ENCODE measurements at places on chromosomes 12 and 14.

DNA sequence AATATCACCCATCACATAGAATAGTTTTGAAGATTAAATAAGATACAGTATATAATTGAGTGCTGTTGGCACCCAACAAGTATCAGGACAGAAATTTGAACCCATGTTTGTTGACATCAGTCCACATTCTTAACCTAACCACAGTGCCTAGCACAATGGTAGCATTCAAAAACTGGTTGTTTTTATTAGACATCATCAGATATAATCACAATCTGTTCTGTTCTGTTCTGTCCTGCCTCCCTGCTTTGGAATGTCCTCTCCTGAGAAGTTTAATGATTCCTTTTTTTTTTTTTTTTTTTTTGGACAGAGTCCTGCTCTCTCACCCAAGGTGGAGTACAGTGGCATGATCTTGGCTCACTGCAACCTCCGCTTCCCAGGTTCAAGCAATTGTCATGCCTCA lies 476.6 kb downstream of the RMST start:
- no peak for DNase-seq

DNA sequence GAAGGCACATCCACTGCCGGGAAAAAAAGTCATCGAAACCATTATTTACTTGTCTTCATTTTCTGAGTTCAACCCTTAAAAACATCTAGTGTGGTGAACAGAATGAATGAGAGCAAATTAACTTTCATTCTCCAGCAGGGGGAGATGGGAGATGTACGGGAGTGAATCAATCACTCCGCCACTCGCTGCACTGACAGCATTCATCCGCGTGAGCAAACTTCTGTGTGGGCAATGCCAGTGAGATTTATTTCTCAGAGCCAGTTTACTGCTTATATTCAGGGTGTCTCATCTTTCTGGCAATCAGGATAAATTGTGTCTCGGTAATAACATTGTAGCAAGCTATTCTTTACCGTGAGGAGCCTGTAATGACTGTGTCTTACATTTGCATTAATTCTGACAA lies 463.6 kb upstream of the MIS18BP1 start:
- DNase-seq = no peak

DNA sequence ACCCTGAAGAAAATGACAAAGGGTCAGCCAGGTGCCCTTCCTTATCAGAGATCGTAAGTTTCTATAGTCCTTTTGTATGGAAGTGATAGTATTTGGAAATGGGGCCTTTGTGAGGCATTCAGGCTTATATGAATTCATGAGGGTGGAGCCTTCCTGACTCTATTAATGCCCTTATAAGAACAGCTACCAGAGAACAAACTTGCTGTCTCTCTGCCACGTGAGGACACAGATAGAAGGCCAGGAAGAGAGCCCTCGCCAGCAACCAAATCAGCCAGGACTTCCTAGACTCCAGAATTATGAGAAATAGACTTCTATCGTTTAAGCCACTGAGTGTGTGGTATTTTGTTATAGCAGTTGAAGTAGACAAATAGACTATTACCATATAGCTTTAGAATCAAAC lies 36.7 kb downstream of the TRMT5 start:
- no peak for DNase-seq

GRCh38 chr12:58804749-58805148 lies 115.6 kb downstream of the LRIG3 start:
- DNase-seq = no peak

DNA sequence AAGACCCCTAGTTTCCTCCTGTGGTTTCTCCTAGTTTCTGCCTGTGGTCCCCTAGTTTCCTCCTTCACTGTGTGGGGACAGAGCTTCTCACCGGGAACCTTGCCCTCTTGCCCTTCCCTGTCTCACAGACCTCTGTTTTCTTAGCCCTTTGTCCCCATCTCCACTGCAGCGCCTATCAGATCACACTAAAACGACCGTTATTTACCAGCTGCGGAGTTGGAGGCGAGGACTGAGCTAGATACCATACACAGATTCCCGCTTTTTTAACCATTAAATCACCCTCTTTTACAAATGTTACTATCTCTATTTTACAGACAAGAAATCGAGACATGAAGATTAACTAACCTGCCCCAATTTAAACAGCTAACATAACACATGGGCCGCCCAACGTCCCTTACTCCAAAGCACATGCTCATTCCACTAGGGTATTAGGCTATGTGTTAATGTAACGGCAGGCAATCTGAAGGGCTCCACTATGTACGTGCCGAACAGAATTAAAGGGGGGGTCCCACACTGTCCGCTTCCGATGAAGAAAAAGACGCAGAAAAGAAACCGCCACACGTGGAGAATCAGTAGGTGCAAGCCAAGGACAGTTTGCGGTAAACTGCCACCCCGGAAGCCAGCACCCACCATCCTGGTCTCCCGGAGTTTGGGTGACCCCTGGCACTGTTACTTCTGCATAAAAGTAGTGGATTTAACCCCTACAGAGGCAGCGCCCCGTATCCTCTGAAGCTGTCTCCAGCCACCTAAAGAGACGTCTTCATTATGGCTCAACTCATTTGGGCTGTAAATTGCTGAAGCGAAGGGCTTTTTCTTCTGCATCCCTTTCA lies 1.9 kb upstream of the FKBP4 start:
- no peak for DNase-seq

DNA sequence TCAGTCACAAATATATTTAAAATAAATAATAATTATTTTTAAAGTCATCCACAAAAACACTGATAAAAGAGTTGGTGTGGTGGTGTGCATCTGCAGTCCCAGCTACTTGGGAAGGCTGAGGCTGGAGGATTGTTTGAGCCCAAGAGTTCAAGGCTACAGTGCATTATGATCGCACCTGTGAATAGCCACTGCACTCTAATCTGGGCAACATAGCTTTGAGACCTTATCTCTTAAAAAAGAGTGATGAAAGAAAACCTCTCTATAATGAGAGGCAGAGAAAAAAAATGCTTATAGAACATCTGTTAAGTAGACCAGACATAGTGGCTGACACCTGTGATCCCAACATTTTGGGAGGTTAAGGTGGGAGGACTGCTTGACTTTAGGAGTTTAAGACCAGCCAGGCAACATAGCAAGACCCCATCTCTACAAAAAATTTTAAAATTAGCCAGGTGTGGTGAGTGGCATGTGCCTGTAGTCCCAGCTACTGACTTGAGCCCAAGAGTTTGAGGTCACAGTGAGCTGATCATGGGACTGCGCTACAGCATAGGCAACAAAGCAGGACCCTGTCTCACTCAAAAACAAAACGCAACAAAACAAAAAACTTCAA lies 50.5 kb downstream of the RALGAPA1 start:
- DNase-seq = no peak

DNA sequence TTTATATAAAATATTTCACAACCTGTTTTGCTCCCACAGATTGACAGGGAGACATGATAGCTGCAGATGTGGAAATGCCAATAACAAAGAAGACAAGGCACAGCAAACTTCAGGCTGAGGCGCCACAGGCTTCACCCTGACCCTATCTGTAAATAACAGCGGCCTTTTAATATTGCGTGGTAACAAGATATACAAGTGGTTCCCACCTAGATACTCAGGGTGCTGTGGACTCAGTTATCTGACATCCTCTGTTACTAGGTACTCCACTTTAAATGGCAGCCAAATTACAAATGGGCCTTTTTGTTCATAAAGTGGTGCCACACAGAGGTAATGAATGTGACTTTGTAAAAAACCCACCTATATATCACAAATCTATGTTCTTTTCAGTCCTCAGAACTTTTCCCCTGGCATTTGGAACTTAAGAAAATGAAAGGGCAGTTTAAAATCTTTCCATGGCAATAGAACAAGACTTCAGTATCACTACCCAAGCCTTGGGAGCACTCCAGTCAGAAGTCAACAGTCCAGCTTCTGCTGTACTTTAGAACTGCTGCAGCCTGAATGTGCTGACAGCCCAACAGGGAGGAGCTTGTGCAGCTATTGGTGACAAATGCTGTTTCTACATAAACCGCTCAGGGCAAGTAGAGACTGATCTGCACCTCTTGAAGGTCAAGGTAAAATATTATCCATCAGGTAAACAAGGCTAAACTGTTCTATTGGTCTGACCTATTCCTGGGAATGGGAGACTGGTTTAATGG lies 86.2 kb upstream of the DCD start:
- no peak for DNase-seq

DNA sequence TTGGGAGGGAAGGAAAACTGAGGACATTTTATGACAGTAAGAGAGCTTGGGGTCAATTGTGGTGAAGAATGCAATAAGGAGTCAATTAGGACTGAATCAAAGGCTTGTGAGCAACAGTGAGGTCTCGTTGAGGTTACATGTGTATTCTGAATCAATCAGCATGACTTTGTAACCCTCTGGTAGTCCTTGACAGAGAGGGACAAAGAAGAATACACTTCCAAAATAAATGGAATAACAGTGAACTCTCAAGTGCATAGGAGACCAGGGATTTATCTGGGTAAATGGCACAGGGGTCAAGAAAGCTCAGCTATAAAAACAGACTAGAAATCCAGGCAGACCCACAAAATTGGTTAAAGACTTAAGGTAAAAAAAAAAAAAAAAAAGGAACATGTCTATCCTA lies 85.1 kb upstream of the NAV3 start:
- DNase-seq = no peak

- no peak for DNase-seq
These were observed 105.2 kb downstream of the RBM19 start for GRCh38 chr12:113860950-113861349.

DNA sequence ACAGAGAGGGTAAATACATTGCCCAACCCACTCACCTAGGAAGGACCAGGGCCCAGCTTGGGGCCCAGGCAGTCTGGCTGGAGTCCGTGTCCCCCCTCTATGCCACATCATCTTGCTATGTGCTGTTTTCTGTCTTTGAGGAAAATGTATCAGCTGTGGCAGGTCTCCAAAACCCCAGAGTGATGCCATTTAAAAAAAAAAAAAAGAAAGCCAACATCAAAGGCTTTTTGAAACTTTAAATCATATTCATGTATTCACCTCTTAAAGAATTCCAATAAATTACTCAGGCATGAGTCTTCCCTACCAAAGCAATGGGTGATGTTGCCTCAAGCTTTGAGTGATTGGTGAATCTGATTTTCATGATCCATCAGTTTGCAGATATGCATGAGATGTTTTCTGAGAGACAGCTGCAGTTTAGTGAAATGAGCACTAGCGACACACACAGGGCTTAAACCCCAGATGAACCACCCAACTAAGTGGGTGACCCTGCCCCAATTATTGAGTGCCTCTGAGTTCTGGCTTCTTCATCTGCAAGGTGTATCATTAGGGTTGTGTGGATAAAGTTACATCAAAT lies 6.1 kb downstream of the KRT81 start:
- DNase-seq = no peak

GRCh38 chr14:35351897-35352273 lies 52.7 kb downstream of the NFKBIA start:
- no peak for DNase-seq

GRCh38 chr12:12518919-12519318 lies 43.7 kb downstream of the DUSP16 start:
- no peak for DNase-seq

DNA sequence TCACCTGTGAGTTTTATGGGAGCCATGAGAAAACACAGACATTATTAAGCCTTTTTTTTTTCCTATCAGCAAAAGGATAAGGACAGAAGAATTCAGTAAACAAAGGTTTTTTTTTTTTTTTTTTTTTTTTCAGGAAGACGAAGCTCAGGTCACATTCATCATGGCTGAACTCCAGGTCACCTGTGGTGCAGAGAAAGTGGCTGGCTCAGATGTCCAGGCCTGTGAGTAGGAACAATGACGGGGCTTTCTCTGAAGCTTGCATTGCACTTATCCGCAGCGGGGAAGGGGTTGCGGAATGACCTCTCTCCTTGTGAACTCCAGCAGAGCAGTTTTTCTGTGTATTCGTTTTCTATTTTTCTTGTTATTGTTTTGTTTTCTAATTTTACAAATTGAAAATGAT lies 759.6 kb upstream of the TMEM132C start:
- no peak for DNase-seq

DNA sequence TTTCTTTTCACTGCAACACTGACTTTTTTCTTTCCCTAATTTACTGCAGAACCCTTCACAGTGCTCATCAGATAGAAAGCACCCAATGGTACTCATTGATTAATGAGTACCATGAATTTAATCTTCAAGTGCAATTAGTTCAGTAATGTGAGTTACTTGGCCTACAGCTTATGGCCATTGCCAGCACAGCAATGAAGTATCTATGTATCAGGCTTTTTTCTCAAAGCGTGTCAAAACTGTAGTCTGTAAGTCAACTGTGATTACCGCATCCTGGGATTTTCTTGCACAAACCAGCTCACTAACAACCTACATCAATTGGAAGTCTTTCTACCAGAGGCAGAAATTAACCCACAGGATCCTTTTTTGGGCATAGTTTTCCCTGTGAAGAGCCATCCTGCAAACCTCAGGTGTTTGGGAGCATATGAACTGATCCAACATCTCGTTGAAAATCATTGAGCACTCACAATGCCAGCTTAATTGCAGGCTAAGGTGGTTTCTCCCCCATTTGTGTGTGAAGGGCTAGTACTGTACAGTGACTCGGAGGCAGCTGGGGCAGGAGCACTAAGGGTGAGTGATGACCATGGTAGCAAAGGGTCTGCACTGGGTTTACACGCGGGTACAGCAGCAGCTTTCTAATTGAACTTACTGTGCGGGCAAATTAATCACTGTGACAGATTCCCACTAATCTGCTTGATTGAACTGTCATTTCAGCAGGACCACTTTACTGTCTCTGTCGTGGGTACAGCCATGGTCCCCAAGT lies 619.3 kb downstream of the SNAPC1 start:
- DNase-seq = no peak

DNA sequence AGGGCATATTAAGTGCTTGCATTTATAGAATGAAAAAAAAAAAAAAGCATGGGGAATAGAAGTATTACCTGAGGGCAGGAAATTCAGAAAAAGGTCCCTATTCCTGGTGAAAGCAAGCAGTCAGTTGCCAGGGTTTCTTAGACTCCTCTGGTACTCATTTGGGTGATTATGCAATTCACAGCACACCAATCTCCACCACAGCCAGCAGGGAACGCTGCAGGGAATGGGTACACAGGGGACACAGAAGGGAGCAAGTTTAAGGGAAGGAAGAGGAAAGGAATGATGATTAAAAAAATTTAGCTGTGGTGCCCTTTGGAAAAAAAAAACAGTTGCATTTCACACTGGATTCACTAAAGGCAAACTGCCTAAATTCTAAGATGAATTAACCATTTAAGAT lies 14.2 kb downstream of the BLTP3B start:
- DNase-seq = no peak

GRCh38 chr14:47040550-47040949 lies 389.0 kb upstream of the RPL10L start:
- no peak for DNase-seq

DNA sequence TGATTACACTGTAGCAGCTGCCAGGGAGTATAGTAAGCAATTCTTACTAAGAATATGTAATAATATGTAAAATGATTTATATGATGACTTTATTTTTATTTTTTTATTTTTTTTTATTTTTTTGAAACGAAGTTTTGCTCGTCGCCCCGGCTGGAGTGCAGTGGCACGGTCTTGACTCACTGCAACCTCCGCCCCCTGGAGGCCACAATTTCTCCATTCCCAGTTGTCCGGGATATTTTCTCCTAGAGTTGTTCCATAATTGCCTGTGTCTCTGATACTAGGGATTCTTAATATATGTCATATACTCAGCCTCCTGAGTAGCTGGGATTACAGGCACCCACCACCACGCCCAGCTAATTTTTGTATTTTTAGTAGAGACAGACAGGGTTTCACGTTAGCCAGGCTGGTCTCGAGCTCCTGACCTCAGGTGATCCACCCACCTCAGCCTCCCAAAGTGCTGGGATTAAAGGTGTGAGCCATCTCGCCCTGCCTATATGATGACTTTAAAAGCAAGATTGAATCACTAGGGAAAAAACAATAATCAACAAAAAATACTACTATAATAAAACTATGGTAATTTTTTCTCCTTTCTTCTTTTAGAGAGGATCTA lies 12.2 kb upstream of the ITPR2 start:
- DNase-seq = no peak

- DNase-seq = no peak
These were observed 51.2 kb upstream of the CERS5 start for GRCh38 chr12:50218386-50218785.
